ENCODE measurements at places on chromosomes 12 and 14.
A peak's percentile ranks its signal among the peaks of the same experiment; 100 is the strongest.

GRCh38 chr12:48936379-48936979 lies 11.2 kb upstream of the FKBP11 start:
- DNase-seq = peak; percentile 75

GRCh38 chr14:61106959-61107641 lies 126.1 kb downstream of the SLC38A6 start:
- DNase-seq = no peak

DNA sequence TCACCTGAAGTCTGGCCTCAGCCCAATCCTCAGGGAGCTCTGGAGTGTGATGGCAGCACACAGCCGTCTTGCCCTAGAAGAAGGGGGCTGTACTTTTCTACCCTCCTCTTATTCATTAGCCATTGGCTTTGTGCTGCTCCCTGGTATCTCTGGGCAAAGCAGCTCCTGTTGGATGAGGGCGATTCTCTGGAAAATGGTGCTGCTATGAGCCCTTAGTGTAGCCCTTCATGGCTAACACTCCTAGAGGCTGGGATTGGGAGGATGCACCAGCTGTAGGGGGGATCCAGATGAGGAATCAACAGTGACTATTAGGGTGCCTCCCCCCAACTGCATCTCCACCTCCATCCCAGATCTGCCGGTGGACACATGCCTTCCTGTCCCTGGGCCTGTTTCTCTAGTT lies 32.6 kb downstream of the RPH3A start:
- no peak for DNase-seq

- DNase-seq = no peak
Observed at GRCh38 chr12:59357811-59358210, 238.0 kb upstream of the SLC16A7 start.

DNA sequence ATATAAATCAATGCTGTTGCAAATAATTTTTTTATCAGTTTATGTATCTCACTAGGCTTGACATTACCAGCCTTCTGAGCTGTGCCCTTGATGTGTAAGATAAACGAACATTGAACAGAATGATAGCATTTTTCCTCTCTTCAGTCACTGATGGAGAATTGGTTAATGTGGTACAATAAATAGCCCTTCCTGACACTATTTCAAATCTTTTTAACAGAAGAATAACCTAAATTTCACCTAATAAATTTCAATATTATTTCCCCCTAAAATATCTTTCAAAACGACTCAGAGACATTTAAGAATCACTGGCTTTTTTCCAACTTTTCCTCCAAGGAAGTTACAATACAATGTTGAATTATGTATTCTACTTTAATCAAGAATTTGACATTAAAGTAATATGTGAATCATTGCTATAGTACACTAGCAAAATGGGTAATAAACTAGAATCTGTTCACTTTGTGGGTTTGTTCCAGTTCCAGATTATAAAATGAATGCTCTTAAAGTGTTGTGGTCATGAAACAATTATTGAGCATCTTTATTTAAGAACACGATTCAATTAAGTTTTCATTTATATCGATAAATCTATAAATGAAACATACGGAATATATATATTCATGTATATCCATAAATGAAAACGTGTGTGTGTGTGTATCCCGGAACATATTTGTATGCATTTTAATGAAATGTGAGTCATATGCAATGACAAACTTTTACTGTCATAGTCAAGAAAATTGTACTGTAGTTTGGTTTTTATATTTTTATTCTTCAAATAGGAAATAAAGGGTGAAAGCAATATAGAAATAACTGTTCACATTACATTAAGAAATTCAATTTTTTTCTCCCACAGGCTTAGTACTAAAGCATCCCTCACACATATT lies 2.5 kb upstream of the ATP2B1 start:
- no peak for DNase-seq

DNA sequence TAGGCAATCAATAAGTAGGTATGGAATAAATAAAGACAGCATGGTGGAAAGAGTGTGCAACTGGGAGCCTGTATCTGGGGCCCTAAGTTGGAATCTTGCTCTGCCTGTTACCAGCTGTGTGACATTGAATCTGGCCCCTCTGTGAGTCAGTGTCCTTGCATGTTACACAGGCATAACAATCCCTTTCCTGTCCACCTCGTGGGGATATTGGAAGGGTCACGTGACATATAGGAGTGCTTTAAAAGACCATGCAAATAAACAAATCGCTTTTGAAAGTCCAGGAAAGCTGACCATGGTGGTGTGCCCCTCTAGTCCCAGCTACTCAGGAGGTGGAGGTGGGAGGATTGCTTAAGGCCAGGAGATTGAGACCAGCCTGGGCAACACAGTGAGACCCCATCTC lies 51.1 kb upstream of the VRK1 start:
- peak; percentile 15 for DNase-seq

GRCh38 chr12:97537501-97537900 lies 74.9 kb downstream of the RMST start:
- DNase-seq = no peak

DNA sequence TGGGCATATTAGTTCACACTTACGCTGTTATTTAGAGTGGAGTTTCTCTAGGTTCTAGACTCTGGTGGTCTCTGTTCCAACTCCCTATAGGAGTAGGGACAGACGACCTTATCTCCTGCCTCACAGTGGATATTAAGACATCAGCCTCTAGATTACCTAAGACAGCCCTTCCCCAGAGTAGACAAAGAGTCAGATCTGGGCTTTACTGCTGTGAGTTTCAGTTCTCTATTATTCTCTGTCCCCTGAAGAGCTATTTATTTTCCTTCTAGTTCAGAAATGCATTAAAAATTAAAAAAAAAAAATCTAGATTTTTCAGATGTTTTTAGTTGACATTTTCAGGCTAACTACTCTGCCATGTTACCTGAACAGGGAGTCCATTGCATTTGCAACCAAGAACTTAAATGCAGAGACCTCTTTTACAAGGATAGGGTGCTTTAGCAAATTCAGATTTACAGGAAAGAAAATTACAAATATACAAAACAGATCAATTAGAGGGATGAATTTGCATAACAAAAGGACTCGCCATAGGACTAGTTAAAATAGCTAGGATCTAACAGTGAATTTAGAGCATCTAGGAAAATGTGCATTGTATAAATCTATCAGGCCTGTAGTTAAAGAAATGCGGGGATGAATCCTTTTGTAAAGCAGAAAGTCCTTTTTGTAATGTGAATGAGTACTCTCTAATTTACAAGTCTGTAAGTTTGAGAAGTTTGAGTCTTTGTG lies 381.4 kb downstream of the APAF1 start:
- no peak for DNase-seq

DNA sequence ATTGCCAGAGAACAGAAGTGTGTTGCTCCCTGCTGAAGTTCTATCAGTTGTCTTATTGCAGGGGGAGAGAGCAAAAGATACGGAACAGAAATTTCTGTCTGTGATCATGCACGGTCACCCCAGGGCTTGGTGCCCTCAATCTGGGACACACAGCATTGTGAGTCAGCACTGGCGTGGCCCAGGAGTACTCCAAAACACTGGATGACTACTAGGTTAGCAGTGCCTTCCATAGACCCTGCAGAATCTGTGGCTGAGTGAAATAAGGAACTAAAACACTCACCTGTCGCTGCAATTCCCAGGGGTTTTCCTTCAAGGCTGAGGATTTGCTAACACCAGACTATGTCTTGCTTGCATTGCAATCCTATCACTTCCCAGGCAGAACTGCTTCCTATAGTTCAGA lies 165.5 kb downstream of the ANO6 start:
- DNase-seq = no peak

DNA sequence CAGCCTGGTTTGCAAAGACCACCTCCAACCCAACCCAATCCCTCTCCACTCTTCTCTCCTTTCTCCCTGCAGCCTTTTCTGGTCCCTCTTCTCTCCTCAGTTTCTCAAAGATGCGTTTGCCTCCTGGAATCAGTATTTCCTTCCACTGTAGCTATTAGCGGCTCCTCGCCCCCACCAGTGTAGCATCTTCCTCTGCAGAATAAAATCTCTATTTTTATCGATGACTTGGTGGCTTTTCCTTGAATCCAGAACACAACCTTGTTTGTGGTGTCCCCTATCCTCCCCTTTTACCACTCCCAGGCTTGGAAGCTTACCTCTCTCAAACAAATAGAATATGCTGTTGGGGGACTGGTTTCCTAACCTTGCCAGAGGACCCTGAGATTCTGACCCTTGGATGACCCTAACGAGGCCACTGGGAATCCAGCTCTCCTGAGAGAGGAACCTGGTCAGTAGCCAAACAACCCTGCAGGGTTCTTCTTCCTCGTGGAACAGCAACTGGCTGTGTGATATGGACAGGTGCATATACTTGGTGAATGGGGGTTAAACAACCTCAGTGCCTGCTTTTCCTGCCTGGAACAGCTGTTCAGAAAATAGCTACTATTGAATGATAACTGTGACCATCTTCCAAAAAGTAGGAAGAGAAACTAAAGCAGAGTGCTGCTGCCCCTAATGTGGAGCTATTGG lies 4.4 kb downstream of the WNT1 start:
- no peak for DNase-seq

- peak; percentile 81 for DNase-seq
Observed at GRCh38 chr14:77638771-77639171, 22.3 kb upstream of the SPTLC2 start.

- DNase-seq = peak; percentile 14
Observed at GRCh38 chr14:81169711-81170103, 51.1 kb downstream of the GTF2A1 start.

- DNase-seq = no peak
Observed at GRCh38 chr12:74619884-74620283, 82.2 kb downstream of the ATXN7L3B start.

DNA sequence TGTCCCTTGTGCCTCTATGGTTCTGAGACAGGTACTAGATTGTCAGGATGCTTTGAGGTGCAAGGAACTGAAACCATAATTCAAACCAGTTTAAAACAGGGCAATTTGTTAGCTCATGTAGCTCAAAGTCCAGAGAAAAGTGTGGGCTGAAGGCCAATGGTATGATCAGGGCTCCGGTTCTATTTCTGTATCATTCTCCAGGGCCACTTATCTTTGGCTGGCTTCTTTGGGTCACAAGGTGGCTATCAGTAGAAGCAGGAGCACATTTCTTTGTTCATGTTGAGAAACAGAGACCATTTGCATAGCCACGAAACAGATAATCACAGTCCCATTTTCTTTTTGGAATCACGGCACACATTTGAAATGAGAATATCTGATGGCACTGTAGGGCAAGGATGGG lies 294.9 kb downstream of the ETNK1 start:
- no peak for DNase-seq

GRCh38 chr12:67299926-67300325 lies 30.8 kb downstream of the CAND1 start:
- DNase-seq = no peak

GRCh38 chr12:105329926-105330282 lies 587 bp upstream of the C12orf75 start:
- no peak for DNase-seq

GRCh38 chr14:100604709-100605108 lies 17.5 kb upstream of the BEGAIN start:
- no peak for DNase-seq

DNA sequence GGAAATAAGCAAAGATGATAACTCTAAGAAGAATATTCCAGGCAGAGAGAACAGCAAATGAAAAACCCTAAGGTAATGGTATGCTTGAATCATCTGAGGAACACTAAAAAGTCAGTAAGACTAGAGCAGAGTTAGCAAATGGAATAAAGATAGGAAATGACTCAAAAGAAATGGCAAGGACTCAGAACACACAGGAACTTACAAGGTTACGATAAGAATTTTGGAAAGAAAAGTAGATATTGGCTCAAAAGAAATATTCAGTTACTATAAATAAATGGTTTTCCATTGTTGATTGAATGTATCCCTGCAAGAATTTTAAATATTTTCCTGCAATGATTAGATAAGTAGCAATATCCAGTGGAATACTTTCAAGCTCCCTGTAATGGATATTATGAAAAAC lies 705.8 kb downstream of the C12orf50 start:
- no peak for DNase-seq

- DNase-seq = no peak
Observed at GRCh38 chr12:121712190-121712460, 427 bp upstream of the TMEM120B start.

DNA sequence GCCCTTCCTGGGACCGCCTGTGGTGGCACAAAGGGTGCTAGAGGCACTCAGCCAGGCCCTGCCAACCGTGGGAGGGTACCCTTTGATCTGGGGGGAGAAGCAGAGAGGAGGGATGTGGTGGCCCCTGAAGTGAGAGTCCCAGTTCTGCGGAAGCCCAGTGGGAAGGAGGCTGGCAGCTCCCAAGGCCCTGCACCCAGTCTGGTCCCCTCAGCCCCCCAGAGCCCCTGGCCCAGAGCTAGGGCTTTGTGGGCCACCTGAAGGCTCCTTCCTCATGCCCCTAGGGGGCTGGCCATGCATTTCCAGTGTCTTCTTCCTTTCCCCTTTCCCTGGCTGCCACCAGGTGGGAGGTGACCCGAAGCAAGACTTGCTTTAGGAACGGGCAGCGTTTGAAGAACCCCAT lies 44.3 kb downstream of the PLEKHG3 start:
- no peak for DNase-seq

DNA sequence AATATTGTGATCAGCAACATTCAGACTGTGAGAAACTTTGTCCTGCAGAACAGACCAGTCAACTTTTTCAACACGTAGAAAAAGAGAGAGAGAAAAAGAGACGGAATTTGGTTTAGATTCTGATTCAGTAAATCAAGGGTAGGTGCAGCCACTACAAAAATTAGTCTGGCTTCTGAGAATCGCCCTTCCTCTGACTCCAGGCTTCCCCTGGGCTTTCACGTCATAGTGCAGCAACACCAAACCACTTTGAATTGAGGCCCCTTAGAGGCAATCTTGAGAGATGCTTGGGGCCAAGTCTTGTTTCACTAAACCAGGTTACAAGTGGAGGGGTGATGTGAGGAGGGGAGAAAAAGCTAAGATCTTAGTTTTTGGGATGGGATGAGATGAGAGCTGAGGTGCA lies 37.5 kb upstream of the PTGR2 start:
- DNase-seq = no peak

DNA sequence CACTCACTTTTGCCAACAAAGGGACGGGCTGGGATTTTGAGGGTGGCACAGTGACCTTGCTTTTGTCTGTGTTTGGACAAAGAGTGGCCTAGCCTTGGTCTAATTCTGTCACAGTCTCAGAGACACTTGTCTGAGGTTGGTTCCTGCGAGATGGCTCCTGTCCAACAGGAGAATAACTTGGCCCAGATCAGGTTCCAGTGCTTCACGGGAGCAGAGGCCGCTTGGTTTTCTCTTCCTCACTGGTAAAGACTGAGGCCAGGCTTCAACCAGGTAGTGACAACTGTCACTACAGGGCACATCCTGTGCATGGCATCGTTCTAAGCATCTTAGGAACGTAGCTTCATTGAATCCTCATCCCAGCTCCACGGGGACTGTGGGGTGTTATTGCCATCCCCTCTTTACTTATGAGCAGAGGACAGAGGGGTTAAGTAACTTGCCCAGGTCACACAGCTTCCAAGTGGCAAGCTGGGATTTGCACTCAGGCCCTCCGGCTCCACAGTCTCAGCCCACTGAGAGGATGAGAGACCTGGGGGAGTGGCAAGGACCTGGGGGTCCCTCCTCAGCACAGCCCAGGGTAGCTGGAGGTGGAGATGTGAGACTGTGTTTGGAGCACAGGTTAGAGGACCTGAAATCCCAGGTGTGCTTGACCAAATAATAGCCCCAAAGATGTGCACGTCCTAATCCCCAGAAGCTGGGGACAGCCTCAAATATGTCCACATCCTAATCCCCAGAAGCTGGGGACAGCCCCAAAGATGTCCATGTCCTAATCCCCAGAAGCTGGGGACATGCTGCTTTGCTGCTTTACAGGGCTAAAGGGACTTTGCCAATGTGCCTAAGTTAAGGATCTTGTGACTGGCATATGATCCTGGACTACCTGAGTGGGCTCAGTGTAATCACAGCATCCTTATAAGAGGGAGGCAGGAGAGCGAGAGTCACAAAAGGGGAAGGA lies 179.2 kb upstream of the RTL1 start:
- no peak for DNase-seq
